Peyer's patch (tissue), 4 donors: ENCODE measurements at places on chromosomes 6 and 20. TPM values are rescaled to one million over a fixed set of nuclear protein-coding genes. Genes with fewer than 3 reads are reported as not detected.

- H3K36me3 ChIP-seq, result no peaks in the 10 kb centered on the region
- H3K27me3 ChIP-seq, result no peaks in the 10 kb centered on the region
- peak overlapping the region; percentile 43 for H3K27ac ChIP-seq
- H3K4me1 ChIP-seq, result no peaks in the 10 kb centered on the region
- DNase-seq, result no peak
These were observed 216.8 kb downstream of the GJA1 start for GRCh38 chr6:121652223-121652622.

- H3K36me3 ChIP-seq, result no peaks in the 10 kb centered on the region
- no peak overlapping the region for H3K4me3 ChIP-seq
- no peaks in the 10 kb centered on the region for H3K27me3 ChIP-seq
- DNase-seq, result no peak
These were observed 3.0 kb upstream of the LINC00237 start for GRCh38 chr20:21109144-21109543.

DNA sequence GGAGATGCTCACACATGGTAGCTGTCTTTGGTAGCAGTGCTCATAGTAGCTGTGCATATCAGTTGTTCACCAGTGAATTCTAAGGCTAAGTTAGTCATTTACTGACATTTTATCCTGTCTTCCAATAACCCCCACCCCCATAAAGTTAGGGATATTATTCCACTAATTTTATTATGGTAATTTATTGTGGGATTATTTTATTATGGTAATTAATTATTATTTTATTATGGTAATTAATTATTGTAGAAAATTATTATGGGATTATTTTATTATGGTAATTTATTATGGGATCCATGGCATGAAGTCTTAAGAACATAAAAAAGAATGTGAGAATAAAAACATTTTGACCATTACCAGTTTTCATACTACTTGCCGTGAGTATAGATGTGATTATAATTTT is 406.5 kb downstream of the LAMA2 start:
- H3K27me3 ChIP-seq, result no peaks in the 10 kb centered on the region
- no peaks in the 10 kb centered on the region for H3K4me1 ChIP-seq
- no peak overlapping the region for H3K27ac ChIP-seq
- no peak overlapping the region for H3K4me3 ChIP-seq
- H3K36me3 ChIP-seq, result no peaks in the 10 kb centered on the region
- DNase-seq, result no peak

- no peak for DNase-seq
- no peaks in the 10 kb centered on the region for H3K4me1 ChIP-seq
- no peaks in the 10 kb centered on the region for H3K36me3 ChIP-seq
- H3K4me3 ChIP-seq, result no peak overlapping the region
These were observed 160.0 kb upstream of the DTNBP1 start for GRCh38 chr6:15822835-15823234.

DNA sequence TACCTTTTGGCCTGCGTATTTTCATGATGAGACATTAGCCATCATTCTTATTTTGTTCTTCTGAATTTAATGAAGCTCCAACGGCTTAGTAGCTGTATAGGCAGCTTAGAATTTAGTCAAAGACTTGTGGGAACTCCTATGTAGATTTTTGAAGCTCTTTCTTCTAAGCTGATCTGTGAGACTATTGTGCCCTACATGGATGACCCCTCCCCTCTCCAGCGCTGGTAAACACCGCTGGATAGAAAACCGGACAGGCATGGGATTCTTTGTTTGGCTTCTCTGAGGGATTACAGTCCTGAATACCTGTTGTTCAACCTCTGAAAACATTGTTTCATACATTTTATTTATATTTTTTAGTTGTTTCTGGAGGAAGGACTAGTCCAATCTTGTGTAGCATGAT is 1353.4 kb downstream of the GRIK2 start:
- no peaks in the 10 kb centered on the region for H3K36me3 ChIP-seq
- H3K27ac ChIP-seq, result no peak overlapping the region
- H3K27me3 ChIP-seq, result no peaks in the 10 kb centered on the region
- no peak overlapping the region for H3K4me3 ChIP-seq

GRCh38 chr20:46000262-46000996 is 8.3 kb upstream of the MMP9 start:
- no peak for DNase-seq
- H3K4me1 ChIP-seq, result no peaks in the 10 kb centered on the region
- no peaks in the 10 kb centered on the region for H3K36me3 ChIP-seq
- no peak overlapping the region for H3K4me3 ChIP-seq

- no peaks in the 10 kb centered on the region for H3K27me3 ChIP-seq
- H3K4me3 ChIP-seq, result no peak overlapping the region
- DNase-seq, result no peak
- no peaks in the 10 kb centered on the region for H3K4me1 ChIP-seq
These were observed 660.5 kb downstream of the DOK5 start for GRCh38 chr20:55135923-55136322.

RBPJL gene
- not detected for total RNA-seq

DYNLRB1 gene
- total RNA-seq, result 171 TPM

ZHX3 gene
- total RNA-seq, result 53.0 TPM
